T47D (cell line): ENCODE measurements at places on chromosomes 4 and X.

DNA sequence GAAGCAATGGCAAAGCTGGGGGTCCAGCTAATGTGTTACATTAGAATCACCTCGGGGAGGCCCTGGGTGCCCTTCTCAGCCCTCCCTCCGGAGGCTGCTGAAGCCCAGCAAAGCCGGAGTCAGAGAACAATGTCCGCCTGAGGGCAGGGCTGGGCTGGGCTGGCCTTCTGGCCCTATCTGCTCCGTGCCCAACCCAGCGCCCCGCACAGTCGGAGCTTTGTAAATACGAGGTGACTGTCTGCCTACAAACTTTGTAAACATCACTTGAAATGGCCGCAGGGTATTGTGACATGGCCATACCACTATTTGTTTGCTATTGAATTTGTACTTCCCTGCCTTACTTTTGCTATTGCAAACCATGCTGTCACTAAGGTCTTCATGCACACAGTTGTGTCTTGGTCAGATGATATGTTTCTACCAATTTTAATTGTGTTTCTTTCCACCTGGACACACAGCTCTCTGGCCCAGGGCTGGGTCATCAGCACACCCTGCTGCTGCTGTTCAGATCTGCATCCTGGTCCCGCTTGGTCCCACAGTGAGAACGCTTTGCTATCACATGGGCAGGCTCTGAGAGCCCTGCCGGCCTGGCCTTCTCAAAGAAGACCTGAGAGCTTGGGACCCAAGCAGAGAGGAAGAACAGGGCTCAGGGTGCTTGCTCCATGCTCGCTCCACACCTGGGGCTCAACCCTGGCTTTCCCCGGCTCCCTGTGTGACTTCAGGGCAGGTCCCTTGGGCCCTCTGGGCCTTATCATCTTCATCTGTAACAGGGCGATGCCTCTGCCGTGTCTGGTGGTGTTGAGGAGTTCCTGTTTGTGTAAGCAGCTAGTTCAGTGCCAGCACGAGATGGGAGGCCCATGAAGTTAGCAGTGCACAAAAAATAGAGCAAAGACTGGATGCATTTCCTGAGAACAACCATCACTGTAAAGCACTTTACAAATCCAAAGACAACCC, 2.3 kb downstream of the S100P start:
- DNase-seq = no peak

- DNase-seq = peak; percentile 57
Observed at GRCh38 chr4:184648313-184649025, 778 bp downstream of the CASP3 start.

DNA sequence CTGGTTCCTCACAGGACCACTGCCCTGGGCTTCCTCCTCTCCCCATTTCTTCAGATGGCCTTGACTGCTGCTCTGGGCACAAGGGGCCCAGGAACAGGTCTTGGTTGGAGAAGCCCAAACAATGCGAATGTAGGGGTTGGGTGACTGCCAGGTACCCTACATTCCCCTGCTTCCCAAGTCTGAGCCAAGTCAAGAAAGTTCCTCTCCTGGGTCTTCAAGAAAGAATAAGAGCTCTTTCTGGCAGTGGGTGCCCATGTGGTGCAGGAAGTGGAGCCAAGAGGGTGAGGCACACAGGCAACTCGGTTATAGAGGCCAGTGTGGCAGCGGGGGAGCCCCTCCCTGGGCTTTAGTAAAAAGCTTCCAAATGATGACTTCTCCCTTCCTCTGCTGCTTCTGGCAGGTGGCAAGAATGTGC, 2.7 kb downstream of the SLC34A2 start:
- no peak for DNase-seq

- DNase-seq = no peak
Observed at GRCh38 chrX:68186552-68187262, 246.6 kb downstream of the OPHN1 start.

GRCh38 chrX:56033495-56034180, 198.5 kb upstream of the KLF8 start:
- DNase-seq = peak; percentile 54

- DNase-seq = no peak
Observed at GRCh38 chr4:108359130-108359985, 190.6 kb upstream of the LEF1 start.

GRCh38 chr4:107519053-107519452, 201.0 kb downstream of the PAPSS1 start:
- peak; percentile 4 for DNase-seq

DNA sequence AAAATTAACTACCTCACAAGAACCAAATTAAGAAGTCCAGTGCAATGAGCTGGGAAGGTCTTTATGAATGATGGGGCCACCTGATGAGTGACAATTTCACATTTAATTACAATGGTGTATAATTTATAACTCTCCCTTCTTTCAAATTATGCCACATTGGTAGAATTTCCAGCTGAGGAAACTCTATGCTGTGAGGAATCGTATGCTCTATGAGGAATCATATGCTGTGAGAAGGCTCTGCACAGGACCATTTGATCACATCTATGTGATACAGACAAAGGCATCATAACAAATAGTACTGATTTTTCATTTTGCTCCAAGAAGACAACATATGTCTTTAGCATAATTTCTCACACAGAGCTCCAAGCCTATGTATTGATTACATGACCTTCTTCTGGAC, 69.3 kb downstream of the PDHA2 start:
- DNase-seq = no peak

DNA sequence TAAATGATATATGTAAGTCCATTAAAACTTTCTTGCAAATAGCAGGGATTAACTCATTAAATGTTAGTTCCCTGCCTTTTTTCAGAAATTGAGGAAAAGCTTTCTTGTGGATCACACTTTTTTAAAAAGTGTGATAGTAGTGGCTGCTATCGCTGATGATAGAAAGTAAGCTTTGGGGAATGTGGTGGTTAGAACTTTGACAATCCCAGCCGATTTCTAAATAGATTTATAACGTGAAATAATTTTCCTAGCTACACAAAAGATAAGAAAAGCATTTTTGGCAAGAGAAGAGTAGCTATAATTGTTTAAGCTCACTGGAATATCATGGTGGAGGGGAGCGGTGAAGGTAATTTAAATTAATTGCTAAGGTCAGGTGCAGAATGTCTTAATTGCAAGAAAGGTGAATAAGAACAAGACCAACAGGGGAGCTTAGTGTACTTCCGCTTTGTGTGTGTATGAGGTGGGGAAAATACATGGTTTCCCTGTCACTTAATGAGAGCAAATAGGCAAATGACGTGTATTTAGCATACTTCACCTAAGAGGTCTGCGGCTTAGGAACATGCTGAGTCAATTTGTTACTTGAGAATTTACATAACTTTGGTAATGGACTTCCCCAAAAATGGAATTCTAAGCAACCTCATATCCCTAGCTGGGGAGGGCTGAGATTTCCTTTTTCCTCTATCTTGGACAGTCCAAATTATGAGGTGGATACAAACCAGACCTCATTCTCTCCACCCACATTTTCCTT, 11.7 kb upstream of the IL21 start:
- DNase-seq = no peak

GRCh38 chr4:6359536-6360308, 90.1 kb downstream of the WFS1 start:
- no peak for DNase-seq

- no peak for DNase-seq
Observed at GRCh38 chr4:137705171-137705783, 173.0 kb upstream of the PCDH18 start.

DNA sequence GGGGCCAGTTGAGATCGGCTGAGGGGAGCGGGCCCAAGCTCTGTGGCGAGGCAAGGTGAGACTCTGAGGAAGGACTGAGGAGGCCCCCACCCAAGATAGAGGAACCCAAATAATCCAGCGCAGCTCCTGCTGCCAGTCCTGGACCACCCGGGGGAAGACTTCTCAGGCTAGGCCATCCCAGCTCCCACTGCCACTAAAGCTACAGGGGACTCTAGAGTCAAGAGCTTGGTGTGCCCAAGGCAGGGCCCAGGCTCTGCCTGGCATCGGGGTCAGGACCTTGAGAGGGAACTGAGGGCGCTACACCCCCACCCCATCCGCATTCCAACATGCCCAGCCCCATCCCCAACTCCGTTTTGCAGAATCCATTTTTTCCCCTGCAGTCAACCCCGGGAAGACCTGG, 8.6 kb downstream of the MAGEA4 start:
- DNase-seq = no peak

GRCh38 chr4:81745050-81745449, 273.3 kb upstream of the RASGEF1B start:
- DNase-seq = no peak

DNA sequence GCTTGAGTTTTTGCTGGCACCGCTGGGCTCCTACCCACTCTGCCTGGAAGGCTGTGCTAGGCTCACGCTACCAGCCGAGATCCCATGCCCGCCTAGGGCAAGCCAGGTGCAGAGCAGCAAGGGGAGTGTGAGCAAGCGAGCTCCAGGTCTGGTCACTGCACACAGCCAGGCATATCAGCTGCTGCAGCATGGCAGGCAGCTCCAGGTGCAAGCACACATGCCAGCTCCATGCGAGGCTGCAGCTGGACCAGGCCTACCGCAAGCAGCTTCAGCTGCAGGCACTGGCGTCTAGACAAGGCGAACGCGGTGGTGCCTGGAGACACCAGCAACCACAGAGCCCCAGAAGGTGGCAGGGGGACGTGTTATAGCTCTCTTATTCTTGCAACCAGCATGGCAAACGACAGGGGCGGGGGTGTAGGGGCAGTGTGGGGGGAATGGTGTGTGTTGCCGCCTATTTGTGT, 614.7 kb upstream of the EPHA5 start:
- DNase-seq = no peak

DNA sequence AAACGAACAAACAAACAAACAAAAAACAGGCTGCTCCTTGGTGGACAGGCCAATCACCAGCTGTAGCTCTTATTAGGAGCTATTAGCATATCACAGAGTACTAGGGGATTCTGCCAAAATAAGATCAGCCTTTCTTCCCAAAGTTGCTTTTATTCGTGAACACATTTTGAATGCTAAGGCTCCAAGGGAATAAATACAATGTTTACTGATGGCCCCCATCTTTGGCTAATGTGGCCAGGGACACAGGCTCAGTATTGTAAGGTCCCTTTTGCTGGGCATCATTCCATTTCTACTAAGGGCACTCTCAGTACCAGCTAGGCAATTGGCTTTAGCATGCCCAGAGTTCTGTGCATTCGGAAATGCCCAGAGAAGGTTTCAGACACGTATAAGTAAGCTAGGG, 84.3 kb downstream of the GPC4 start:
- no peak for DNase-seq
